ENCODE measurements at places on chromosomes 13 and 19. TPM values are rescaled to one million over a fixed set of nuclear protein-coding genes. Genes with fewer than 3 reads are reported as not detected.

GRCh38 chr13:112067871-112068539, 1.1 kb downstream of the SOX1 start:
- H3K27ac ChIP-seq: no peak overlapping the region
- no peak overlapping the region for H3K4me3 ChIP-seq

The PPM1N gene
- 4.5 TPM for total RNA-seq

The RINL gene
- total RNA-seq: 81.0 TPM

The ZNF568 gene
- 8.6 TPM for total RNA-seq

DNA sequence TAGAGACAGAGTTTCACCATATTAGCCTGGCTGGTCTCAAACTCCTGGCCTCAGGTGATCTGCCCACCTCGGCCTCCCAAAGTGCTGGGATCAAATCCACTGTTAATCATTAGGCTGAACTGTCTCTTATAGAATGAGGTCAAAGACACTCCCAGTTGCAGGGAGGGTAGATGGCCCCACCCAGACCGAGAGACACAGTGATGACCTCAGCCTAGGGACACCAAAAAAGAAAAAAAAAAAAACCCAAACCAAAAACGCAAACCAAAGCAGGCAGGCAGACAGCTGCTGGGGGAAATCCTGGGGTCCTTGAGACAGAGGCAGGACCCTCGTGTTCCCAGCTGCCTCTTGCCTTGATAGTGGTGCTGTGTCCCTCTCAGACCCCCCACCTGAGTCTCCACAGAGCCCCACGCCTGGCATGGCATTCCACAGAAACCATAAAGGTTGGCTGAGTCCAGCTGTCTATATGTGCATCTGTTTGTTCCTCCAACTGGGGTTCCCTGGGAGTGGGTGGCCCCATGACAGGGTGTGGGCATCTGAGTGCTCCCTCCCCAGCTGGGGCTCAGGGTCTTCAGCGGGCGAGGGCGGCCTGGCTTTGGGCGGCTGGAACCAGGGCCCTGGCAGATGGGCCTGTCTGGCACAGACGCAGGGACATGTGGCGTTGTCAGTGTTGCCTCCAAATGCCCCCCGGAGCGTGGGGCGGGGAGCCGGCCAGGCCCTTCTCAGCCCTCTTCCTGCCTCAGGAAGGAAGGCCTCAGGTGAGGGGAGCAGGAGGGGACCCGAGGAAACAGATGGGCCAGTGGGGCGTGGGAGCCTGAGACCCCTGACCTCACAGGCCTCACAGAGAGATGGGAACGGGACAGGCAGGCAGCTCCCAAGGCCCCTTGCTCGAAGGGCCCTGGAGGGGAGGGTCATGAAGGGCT, 5.2 kb downstream of the DAND5 start:
- H3K27ac ChIP-seq: no peak overlapping the region
- no peak overlapping the region for H3K4me3 ChIP-seq
- H3K27me3 ChIP-seq: peaks cover 14% of the 10 kb centered on the region
- H3K36me3 ChIP-seq: no peaks in the 10 kb centered on the region
- DNase-seq: no peak

Data from activated CD8-positive, alpha-beta memory T cell treated with anti-CD3 and anti-CD28 coated beads, Interleukin-2, amount 10 ng/mL, durations not matched to agents 7 days and 5 days (primary cell).